NCI-H460 (cell line): ENCODE measurements at places on chromosomes 2 and 18. TPM values are rescaled to one million over a fixed set of nuclear protein-coding genes. Genes with fewer than 3 reads are reported as not detected.

GRCh38 chr2:54149638-54150441, 34.4 kb downstream of the ACYP2 start:
- DNase-seq, result no peak

Gene ZNF892
- 1.3 and 2.0 TPM in 2 replicates for total RNA-seq

Gene MROH2A
- total RNA-seq, result not detected in 2 replicates

DNA sequence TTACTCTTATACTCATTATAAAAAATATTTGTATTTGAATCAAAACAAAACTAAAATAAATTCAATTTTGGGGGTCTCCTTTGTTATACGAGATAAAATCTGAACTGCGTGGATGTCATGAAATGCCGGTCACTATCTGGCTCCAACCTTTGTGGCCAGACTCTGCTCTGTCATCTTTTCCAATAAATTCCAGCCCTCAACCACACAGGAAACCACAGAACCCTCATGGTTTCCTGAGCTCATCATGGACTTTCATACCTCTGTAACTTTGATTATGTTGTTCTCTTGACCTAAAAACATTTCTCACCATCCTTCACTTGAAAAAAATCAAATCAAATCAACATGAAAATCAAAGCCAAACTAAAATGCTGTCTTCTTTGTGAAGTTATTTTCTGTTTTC, 724.7 kb downstream of the METTL4 start:
- DNase-seq, result no peak
